Stimulated activated CD8-positive, alpha-beta memory T cell treated with anti-CD3 and anti-CD28 coated beads, Interleukin-15, amount 100 ng/mL, for 4 hours (primary cell): ENCODE measurements at places on chromosomes 3 and 15.

DNA sequence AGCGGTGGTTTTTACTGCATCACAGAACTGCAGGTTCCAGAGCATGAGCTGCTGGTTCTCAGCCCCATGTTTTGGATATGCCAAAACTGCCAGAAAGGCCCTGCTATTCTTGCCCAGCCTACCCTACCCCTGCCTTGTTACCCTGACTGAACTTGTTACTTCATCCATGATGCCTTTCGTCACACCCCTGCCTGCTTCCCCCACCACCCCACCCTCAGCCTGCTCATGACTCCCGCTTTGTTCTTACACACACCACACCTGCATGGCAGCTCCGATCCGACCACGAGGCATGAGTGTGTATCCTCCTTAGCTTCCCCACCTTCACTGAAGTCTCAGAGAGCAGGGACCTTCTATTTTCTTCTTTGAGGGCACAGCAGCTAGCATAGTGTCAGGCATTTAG lies 5.1 kb upstream of the TM4SF1 start:
- no peak for DNase-seq

- no peak for DNase-seq
These were observed 15.1 kb upstream of the TOPAZ1 start for GRCh38 chr3:44226573-44226972.

- no peak for DNase-seq
These were observed 381.6 kb downstream of the FOXP1 start for GRCh38 chr3:71201939-71202338.

DNA sequence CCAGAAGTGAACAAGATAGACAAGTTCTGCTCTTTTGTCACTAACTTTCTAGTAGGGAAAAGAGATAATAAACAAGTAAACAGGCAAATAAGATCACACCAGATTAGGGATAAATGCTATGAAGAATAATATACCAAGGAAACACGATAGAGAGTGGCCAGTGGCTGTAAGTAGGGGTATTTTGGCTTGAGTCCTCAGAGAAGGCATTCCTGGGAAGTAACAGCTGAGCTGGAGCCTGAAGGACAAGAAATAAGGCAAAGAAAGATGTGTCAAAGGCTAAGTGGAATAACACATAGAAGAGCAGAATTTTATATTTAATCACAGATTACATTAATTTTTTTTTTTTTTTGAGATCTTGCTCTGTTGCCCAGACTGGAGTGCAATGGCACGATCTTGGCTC lies 366.2 kb downstream of the ZIC1 start:
- no peak for DNase-seq
